ENCODE measurements at places on chromosomes 7 and 10.

- H3K27me3 ChIP-seq: no peaks in the 10 kb centered on the region
- peaks cover 10% of the 10 kb centered on the region for H3K4me1 ChIP-seq
- H3K36me3 ChIP-seq: peaks cover 34% of the 10 kb centered on the region
- H3K27ac ChIP-seq: no peak overlapping the region
Measured at GRCh38 chr10:95606922-95607321, 45.8 kb upstream of the SORBS1 start.

DNA sequence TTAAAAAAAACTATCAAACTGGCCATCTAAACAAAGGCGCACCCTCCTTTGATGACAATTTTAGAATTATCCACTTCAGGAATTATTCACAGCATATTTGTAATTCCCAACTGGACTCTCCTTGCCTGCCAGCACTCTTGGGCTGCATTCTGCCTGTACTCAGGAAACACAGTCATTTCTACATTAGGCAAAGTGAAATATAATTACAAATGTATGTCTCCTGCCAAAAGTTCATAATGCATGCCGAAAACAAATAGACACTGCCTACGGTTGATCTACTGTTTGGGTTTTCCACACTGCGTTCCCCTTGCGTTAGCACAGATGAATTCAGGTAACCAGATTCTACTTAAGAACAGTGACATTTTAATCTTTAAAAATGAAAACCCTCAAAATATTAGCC, 1.9 kb downstream of the HGF start:
- no peaks in the 10 kb centered on the region for H3K27me3 ChIP-seq
- no peak overlapping the region for H3K27ac ChIP-seq
- H3K36me3 ChIP-seq: no peaks in the 10 kb centered on the region
- H3K4me3 ChIP-seq: peak overlapping the region; percentile 63
- DNase-seq: no peak
- peaks cover 59% of the 10 kb centered on the region for H3K4me1 ChIP-seq

- no peak overlapping the region for H3K27ac ChIP-seq
- H3K4me1 ChIP-seq: peaks cover 11% of the 10 kb centered on the region
Measured at GRCh38 chr10:98589691-98590090, 143.0 kb upstream of the HPS1 start.

DNA sequence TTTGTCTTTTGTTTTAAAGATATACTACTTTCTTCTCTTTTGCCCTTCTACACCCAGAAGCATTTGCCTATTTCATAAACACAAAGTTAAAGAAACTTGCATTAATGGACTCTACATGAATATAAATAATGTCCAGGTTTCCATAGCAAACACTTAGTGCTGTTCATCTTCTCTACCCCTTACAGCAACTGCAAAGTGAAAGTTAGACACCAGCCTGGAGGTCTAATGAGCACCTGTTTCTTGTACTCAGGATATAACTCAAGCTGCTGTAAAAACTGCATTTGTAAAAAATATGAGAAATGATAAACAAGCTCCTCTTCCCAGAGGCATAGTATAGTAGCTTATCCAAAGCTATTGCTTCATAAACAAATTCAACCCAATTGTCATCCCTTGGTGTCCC, 76.0 kb upstream of the RELN start:
- no peaks in the 10 kb centered on the region for H3K27me3 ChIP-seq
- no peaks in the 10 kb centered on the region for H3K36me3 ChIP-seq
- DNase-seq: no peak
- H3K4me1 ChIP-seq: no peaks in the 10 kb centered on the region

GRCh38 chr7:132234711-132235110, 341.6 kb downstream of the PLXNA4 start:
- no peak for DNase-seq
- H3K4me1 ChIP-seq: peaks cover 12% of the 10 kb centered on the region
- no peak overlapping the region for H3K4me3 ChIP-seq
- H3K27ac ChIP-seq: no peak overlapping the region
- no peaks in the 10 kb centered on the region for H3K36me3 ChIP-seq
- H3K27me3 ChIP-seq: peaks cover 8% of the 10 kb centered on the region

GRCh38 chr7:143285470-143285778, 666 bp downstream of the TMEM139 start:
- H3K27me3 ChIP-seq: no peaks in the 10 kb centered on the region
- peak overlapping the region; percentile 63 for H3K4me3 ChIP-seq
- no peak for DNase-seq
- peaks cover 2% of the 10 kb centered on the region for H3K36me3 ChIP-seq
- peaks cover 51% of the 10 kb centered on the region for H3K4me1 ChIP-seq

DNA sequence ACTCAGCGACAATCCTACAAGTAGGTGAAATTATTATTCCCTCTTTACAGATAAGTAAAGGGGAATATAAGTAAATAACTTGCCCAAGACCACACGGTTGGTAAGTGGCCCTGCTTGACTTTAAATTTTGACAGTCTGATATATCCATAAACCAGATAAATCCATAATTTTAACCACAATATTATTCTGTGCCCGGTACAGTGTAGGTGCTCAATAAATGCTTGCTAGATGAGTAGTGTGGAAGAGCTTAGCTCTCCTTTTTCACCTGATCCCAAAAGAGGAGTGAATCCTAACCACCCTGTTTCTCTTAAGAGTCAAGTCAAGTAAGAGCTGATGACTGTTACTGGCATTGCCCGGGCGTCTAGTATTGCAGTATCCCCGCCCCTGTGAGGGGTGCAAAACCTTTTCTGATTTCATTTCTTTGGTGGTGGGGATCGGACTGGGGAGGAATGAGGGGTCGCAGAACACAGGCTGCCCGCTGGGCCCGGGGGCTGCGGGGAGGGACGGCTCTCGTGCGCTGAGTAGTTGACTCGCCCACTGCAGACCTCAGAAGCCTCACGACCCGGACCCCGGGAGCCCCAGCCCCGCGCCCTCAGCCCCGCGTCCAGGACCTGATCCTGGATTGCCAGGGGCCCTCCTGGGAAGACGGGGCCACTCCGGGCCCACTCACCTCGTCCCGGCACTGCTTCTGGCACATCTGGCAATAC, 490 bp downstream of the KIN start:
- no peaks in the 10 kb centered on the region for H3K27me3 ChIP-seq
- H3K27ac ChIP-seq: no peak overlapping the region

GRCh38 chr7:159119851-159120539, 24.7 kb downstream of the VIPR2 start:
- no peak for DNase-seq
- no peak overlapping the region for H3K27ac ChIP-seq
- H3K4me1 ChIP-seq: peaks cover 12% of the 10 kb centered on the region
- H3K27me3 ChIP-seq: peaks cover 23% of the 10 kb centered on the region
- H3K4me3 ChIP-seq: no peak overlapping the region
- H3K36me3 ChIP-seq: no peaks in the 10 kb centered on the region

DNA sequence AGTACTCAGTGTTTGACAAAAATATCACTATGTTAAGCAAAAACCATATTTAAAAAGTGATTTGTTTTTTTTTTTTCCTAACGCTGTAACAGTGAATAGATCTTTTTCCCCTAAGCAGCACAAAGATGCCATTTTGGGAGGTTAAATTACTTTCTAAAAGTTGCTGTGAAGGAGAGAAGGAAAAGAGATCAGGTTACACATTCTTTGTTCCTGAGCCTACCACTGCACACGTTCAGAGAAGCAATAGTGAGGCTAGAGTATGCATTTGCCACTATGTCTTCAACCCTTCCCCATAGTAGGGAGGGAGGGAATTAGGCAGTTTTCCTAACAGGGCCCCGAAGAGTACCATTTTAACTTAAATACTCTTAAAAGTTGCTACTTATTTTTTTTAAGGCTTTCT, 38.9 kb downstream of the BMPR1A start:
- H3K27ac ChIP-seq: peak overlapping the region; percentile 95
- peaks cover 29% of the 10 kb centered on the region for H3K4me1 ChIP-seq
- DNase-seq: no peak

DNA sequence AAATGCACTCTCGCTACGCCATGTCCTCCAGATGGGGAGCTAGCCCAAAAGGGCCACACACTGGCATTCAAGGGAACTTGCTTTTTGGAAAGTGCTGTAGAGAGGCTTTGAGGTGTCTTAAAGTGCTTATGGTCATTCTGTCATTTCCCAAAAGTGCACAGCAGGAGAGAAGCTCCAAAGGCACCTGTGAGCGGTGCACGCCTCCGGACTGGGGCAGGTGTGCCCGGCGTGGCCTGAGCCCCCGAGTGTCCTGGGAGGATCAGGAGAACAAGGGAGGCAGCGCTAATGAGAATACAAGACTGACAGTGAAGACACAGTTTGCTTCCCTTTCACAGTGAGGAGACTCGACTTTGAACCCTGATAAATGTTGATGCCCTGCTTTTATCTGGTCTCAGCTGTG, 419.0 kb upstream of the MKI67 start:
- peaks cover 36% of the 10 kb centered on the region for H3K4me1 ChIP-seq
- no peak overlapping the region for H3K27ac ChIP-seq
- H3K4me3 ChIP-seq: no peak overlapping the region
- no peaks in the 10 kb centered on the region for H3K36me3 ChIP-seq
- peaks cover 35% of the 10 kb centered on the region for H3K27me3 ChIP-seq

Measured in mesothelial cell of epicardium (in vitro differentiated cells).